ENCODE measurements at places on chromosomes 12 and 14.
A peak's percentile ranks its signal among the peaks of the same experiment; 100 is the strongest.

DNA sequence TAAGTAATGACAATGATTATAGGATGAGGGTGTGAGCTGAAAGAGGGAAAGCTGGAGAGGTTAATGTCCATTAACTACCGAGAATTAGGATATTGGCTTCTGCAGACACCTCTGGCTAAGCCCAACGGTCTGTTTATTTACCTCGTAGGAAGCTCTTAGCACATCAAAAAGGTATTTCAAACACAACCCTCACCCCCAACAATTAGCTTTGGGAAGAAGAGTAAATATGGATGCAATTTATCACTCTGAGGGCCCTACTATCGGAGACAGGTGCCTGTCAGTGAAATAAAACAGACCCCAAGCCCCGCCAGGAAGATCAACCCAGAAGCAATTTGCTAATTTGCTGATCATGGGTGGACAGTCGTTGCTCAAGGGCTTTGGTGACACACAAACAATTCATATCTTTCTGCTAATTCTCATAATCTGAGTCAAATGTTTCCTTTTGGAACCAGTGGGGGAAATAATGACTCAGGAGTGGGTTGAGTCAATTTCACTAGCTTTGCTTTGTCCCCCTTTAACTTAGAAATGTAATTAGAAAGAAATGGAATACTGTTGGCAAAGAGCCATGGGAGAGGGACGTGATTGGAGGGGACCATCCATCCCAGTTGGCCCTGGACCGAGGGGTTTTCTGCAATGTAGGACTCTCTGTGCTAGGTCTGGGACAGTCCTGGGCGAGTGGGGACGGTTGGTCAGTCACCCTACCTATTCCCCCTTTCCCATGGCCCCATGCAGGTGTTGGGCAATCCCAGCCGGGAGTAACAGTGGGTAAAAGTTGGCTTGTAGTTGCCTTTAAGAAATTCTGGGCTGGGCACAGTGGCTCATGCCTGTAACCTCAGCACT is 99.1 kb upstream of the MED13L start:
- peak; percentile 37 for DNase-seq

- DNase-seq, result no peak
Measured at GRCh38 chr14:87829543-87829942, 163.4 kb downstream of the GALC start.

GRCh38 chr12:2653461-2653965 is 141.3 kb upstream of the FKBP4 start:
- no peak for DNase-seq

DNA sequence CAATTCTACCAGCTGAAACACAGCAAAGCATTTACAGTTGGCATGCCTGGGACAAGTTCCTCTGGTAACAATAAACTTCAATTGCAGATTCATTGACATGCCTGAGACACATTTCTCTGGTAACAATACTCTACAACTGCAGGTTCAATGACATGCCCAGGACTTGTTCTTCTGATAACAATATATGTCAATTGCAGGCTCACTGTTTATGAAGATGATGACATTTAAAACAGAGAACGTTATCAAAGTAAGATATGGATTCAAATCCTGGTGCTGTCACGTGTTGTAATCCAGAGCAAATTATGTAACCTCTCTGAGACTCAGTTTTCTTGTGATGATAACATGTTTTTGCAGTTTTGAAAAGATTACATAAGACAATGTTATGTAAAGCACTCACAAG is 20.5 kb downstream of the KITLG start:
- DNase-seq, result no peak

- DNase-seq, result no peak
Measured at GRCh38 chr12:12685305-12685704, 10.7 kb downstream of the GPR19 start.

DNA sequence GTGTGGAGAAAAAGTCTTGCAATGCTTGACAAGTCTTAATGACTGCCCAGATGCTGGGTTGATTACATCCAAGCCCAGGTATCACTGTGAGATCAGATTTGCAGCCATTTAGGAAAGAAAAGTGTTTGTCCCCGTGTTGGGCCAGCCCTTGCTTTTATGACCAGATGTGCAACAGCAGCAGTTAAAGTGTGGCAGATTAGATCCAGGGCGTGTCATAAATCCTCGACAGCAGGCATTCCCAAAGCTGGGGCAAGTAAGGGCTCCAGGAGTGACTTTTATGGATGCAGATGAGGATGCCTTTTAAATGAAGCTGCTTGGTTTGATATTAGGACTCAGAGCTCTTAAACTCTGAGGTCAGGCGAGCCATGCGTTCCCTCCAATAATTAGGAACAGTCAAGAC is 1.7 kb downstream of the SMOC1 start:
- peak; percentile 50 for DNase-seq

DNA sequence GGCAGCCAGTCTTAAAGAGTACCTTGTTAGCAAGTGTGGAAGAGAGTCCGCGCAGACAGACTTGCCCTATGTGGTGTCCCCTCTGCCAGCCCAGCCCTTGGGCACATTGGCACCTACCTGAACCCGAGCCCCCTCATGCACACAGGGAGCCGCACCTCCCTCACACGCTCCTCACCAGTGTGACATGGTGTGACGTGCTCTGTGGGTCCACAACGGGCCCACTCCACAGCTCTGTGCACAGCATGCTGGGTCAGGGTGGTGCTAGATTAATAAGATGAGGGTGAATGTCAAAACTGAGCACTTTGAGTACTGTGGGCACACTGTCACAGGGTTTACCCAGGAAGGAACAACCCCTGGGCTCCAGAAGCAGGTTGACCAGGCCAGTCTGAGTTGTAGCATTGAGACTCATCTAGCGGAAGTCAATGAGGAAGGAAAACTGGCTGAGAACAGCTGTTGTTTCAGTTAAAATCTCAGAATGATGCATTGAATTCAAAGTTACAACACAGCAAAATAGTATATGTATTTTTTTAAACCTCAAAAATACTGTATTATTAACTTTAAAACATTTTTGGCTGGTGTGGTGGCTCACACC is 53.4 kb upstream of the AMN start:
- no peak for DNase-seq

GRCh38 chr14:53956427-53957201 is at the start of gene BMP4:
Gene BMP4 (minus strand): TSS chr14:53956825. CDS start chr14:53952222, 4,603 bp downstream.
- DNase-seq, result peak; percentile 80
